ENCODE measurements at places on chromosomes 7 and 10.
A peak's percentile ranks its signal among the peaks of the same experiment; 100 is the strongest.

DNA sequence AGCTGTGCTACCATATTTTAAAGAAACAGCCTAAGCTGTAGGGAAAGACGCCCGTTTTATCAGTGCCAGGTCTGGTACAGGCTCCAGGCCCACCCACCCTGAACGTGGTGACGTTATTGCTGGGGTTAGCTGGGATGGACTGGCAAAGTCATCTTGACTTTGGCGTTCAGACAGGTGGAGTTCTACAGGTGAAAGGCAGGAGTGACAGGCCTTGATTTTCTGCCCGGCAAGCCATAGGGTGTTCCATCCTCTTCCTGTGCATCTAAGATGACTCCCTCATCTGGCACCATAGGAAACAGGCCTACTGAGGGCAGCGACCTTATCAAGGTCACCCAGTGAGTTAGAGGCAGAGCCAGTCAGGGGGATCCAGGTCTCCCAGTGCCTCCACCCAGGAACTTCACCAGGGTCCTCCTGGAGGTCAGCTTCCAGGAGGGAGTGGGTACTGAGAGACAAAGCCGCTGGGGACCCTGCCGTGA, 41.6 kb downstream of the HK1 start:
- DNase-seq = no peak

DNA sequence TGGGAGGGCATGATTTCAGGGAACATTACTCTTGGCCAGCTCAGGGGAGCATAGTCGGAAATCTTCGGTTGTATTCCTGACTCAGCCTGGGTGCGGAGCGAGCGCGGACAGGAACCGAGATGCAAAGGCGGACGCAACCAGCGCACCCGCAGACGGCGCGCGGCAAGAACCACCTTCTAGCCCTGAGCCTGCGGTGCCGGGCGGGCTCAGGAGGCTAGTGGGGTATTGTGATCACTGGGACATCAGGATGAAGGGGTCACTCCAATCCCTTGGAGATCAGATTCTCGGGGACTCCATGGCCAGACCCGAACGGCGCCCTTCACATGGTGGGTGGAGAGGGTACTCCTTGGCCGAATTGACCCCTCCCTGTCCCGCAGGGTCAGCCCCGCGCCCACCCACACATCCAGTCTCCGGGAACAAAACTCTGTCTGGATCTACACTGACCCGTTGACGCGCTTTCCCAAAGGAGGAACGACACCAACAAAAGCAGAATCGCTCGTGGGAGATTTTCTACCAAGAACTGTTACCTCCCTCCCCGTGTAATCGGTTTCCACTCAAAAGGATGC, 730.5 kb downstream of the ZWINT start:
- no peak for DNase-seq

- no peak for DNase-seq
Measured at GRCh38 chr10:71074176-71074755, 138.1 kb upstream of the UNC5B start.

DNA sequence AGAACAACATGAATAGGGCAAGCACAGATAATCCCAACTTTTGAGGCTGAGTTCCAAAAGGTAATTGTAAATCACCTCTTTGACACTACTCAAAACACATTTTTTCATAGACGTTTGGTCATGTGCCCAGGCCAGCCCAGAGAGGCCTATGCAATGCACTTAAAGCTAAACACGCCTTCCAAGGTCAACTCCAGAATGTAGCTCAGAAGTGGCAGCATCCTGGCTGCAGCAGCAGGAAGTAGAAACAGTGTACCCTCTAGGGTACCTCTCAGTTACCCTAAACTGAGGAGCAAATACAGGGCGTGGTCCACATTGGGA, 58.7 kb downstream of the OSBPL3 start:
- DNase-seq = no peak

GRCh38 chr10:104332243-104333031, 5.8 kb downstream of the ITPRIP start:
- no peak for DNase-seq

GRCh38 chr10:12783293-12783692, 218.2 kb downstream of the CCDC3 start:
- no peak for DNase-seq

GRCh38 chr10:92410501-92410900, 119.5 kb downstream of the MARCHF5 start:
- no peak for DNase-seq

DNA sequence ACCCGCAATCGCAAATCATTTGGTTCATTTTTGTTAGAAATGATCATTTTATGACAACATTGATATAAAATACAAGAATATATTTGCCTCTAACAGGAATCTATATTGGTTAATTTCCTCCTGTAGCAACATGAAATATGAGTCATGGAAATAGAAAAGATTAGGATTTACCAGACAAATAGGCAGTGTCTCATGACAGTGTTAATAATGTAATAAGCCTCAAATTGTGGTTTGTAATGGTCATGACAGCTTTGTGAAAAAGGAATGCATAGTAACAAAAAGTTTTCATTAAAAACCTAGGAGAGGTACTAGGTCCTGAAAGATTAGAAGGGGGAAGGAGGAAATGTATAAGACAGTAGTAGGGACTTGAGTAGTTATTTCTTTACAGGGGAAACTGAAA, 7.9 kb upstream of the SLK start:
- no peak for DNase-seq

- peak; percentile 43 for DNase-seq
Measured at GRCh38 chr7:45663167-45663921, 89.2 kb downstream of the ADCY1 start.

DNA sequence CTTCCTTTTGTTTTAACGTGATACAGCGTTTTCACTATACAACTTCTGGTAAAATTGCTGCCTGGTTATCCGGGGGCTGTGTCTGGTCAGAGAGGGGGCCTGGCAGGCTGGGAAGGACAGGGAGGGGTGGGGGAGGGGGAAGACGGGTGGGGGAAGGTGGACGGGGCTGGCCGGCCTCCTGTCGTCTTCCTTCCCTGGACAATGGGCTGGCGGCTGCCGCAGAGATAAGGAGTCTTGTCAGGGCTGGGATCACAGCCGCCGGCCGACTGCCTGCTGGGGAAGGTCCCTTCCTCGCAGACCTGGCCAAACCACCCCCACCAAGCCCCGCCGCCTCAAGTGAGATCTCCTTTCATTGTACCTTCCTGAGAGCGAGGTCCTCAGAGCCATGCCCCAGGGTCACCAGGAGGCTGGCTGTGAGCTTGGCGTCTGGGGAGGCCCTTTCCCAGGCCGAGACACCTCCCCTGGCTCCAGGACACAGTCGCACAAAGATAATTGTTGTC, 151.2 kb upstream of the TNRC18 start:
- DNase-seq = no peak

DNA sequence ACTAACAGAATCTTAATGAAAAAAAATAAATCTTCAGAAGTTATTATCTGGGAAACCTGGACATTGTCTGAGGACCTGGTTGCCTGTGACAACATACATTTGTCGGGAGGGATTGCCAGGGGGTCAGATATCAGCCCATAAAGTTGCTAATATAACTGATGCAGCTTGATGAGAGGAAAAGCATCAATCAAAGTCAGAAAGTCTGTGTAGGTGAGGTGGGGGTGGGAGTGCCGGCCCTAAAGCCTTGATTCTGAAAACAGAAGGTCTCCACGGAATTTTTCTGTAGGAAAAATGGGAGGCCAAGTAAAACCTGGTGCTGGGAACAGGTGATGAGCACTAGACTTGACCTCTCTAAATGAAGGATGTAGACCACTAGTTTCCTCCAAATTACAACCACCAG, 281.8 kb downstream of the FGFR2 start:
- no peak for DNase-seq

DNA sequence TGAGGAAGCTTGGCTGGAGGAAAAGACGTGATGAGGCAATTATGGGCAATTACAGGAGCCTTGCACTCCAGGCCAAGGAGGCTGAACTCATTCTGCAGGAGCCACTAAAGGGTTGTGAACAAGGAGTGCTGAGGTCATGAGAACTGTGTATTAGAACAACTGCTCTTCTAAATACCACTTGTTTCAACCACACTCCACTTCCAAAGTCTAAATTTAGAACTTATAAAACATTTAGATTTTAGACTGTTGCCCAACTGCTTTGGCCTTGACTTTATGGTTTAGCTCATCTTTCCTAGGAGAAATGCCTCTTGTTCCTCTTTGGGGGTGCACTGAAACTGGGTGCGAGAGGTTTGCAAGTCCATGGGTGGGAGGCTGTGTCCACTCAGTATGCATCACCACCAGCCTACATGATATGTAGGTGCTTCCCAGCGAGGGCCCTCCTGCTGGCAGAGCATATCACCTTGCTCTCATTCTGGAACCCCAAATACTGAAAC, 199.7 kb upstream of the AOAH start:
- no peak for DNase-seq
